ENCODE measurements at places on chromosomes 6 and 20.
A peak's percentile ranks its signal among the peaks of the same experiment; 100 is the strongest.

DNA sequence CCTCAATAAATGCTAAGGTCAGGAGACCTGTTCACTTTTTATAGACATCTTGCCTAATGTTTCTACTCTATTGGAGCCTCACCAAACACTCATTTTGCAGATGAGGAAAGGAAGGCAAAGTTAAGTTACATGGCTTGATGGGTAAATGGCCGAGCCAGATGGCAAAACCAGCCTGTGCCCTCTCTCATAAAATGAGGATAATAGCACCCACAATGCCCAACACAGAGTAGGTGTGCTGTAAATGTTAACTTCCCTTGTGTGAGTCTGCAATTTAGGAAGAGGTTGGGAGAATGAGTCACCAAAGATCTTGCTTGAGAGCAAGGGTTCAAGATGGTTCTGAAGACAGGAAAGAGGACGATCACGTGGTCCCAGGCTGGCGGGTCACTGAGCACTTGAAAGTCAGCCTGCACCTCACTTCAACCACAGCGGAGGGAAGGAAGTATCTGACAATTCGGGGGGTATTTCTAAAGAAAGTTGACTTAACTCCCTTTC, 3.3 kb downstream of the KCNK5 start:
- DNase-seq, result no peak

- DNase-seq, result no peak
Measured at GRCh38 chr6:15872241-15873103, 209.6 kb upstream of the DTNBP1 start.

DNA sequence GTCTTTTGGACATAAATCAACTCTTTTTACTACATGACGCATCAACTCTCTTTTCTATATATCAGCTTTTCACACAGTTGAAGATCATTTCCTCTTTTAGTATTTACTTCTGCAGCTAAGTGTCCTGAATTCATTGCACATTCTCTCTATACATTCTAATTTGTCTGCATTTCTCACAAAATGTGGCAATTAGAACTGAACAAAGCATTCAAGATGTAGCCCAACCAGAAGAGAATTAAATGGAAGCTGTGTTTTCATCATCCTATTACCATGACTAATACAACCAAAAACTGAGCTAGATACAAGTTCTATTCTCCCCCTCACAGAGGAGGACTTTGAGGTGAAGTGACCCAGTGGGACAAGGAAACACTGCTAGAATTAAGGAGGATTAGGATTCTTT, 86.9 kb downstream of the PLCG1 start:
- DNase-seq, result no peak

- no peak for DNase-seq
Measured at GRCh38 chr6:44258325-44258863, 1.1 kb upstream of the SLC35B2 start.

GRCh38 chr6:169800116-169800667, 48.8 kb downstream of the ERMARD start:
- DNase-seq, result no peak

GRCh38 chr6:18491308-18492045, 104.3 kb downstream of the RNF144B start:
- DNase-seq, result peak; percentile 43

DNA sequence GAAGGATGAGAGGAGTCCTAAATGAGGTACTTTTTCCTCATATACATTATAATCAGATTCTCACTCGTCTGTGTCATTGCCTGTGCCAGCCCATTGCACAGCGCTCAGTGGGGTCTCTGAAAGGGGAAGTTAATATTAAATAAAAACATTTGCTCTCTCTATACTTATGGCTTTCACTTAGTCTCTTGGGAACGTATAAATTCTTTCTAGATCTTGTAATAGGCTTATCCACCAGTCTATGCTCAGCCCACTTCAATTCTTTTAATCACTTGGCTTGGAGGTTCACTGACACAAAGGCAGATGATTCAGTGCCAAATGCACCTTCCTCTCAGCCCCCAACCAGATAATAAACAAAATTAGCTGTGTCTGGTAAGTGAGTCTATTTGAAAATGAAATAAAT, 164.3 kb upstream of the OGFRL1 start:
- peak; percentile 41 for DNase-seq

GRCh38 chr20:53171065-53171464, 198.9 kb downstream of the TSHZ2 start:
- DNase-seq, result no peak
